Stimulated activated effector memory CD8-positive, alpha-beta T cell treated with anti-CD3 and anti-CD28 coated beads, Interleukin-12 subunit alpha, Interleukin-12 subunit beta, amount 100 ng/mL, for 72 hours (primary cell): ENCODE measurements at places on chromosomes 4 and X.

GRCh38 chr4:86482306-86483172 is 111.6 kb upstream of the PTPN13 start:
- DNase-seq = no peak

DNA sequence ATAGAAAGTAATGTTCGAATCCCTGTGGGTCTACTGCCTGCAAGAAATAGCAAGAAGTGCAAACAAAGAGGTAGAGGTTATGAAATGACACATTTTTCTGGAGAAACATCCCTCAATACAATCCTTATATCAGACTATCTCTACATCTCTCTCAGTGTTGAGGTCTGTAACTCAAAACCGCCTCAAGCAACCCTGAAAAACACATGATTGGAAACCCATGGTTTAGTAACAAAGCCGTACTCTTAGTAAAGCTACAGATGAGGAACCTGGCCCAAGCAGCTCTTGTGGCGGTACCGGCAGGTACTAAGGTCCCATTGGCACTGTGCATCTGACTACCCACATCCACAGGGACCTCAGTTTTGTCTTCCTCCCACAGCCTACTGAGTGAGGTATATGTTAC is 53.9 kb downstream of the IRF2 start:
- DNase-seq = no peak

- no peak for DNase-seq
These were observed 19.8 kb upstream of the TASL start for GRCh38 chrX:30597216-30598012.

- DNase-seq = no peak
These were observed 322.7 kb upstream of the PITX2 start for GRCh38 chr4:110945600-110945999.

- no peak for DNase-seq
These were observed 393.6 kb downstream of the IL15 start for GRCh38 chr4:142030010-142030409.

- DNase-seq = no peak
These were observed 4.5 kb upstream of the SETD7 start for GRCh38 chr4:139560406-139561104.

DNA sequence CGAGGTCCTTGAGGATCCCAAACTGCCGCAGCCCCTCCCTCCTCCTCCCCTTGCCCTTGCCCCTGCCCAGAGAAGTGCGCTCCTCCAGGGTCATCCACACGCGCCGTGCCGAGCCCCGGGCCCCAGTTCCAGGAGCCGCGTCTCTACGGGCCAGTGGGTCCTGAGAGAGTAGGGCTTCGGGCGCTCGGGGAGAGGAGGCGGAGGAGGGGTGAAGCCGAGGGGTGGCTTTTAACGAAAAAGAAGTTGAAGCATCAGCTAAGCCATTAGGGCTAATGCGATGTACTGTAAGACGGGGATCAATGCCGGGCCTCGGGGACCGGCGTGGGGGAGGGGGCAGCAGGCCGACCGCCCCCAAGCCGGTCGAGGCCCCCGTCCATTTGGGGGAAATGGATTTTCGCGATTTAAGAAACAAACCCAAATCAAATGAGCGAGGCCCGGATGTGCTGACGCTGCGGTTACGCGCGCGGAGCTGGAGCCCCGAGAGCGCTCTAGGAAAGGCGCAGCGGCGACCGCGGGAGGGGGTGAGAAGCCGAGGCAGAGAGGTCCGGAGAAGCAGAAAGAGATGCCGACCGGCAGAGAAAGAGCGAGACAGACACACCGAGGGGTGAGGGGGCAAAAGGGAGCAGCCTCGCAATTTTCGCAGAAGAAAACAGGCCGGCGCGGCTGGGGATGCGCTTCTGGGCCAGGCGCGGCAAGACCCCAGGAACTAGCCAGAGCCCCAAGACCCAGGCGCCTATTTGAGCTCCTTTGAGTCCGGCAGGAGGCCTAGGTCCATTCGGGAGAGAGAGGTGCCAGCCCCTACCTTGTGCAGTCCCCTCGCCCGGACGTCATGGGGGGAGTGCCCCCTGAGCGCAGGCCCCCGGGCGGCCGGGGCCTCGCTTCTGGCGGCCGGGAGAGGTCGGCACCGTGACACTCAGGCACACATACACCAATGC is 13.6 kb downstream of the HMX1 start:
- DNase-seq = no peak

GRCh38 chrX:84175958-84176357 is 12.0 kb downstream of the RPS6KA6 start:
- no peak for DNase-seq

GRCh38 chr4:67721770-67722597 is 21.0 kb upstream of the UBA6 start:
- no peak for DNase-seq
